H7 (cell line): ENCODE measurements at places on chromosomes 3 and 15. TPM values are rescaled to one million over a fixed set of nuclear protein-coding genes. Genes with fewer than 3 reads are reported as not detected.

ALPK3 gene
- total RNA-seq: 0.59 and 0.81 TPM in 2 replicates

C3orf22 gene
- not detected in 2 replicates for total RNA-seq

GFM1 gene
- total RNA-seq: 42.9 and 51.1 TPM in 2 replicates

DNA sequence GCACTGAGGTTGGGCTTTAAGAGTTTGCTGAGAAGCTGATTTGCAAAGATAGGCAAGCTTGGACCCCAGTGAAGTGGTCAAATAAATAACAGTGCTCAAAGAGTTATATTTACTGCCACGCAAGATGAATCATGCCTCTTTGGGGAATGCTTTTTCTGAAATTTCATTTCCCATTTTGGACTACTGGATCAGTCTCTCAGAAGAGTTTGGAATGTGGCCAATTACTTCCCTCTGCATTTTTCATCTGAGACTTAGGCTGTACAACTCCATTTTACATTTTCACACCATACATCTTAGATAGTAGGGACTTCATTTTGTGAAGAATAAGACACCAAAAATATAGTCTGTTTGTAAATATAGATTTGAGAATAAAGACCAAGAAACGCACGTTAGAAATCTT is 419.7 kb downstream of the FGF12 start:
- no peak for DNase-seq

- no peak for DNase-seq
Observed at GRCh38 chr15:92033723-92034122, 180.2 kb downstream of the SLCO3A1 start.

GRCh38 chr3:73521734-73522336 is 102.9 kb downstream of the PDZRN3 start:
- no peak for DNase-seq

DNA sequence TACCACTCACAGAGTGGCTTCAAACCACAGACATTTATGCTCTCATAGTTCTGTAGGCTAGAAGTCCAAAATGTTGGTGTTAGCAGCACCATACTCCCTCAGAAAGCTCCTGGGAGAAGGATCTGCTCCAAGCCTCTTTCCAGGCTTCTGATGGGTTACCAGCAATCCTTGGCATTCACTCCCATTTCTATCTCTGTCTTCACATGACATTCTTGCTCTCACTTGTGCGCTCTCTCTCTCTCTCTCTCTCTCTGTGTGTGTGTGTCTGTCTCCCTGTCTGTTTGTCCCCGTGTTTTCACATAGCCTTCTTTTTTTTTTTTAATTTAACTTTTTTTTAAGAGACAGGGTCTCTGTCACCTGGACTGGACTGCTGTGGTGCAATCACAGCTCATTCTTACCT is 26.3 kb downstream of the CDAN1 start:
- no peak for DNase-seq

GRCh38 chr3:23682646-23683045 is 123.1 kb upstream of the UBE2E1 start:
- no peak for DNase-seq

- DNase-seq: peak; percentile 4
Observed at GRCh38 chr15:61871926-61872522, 188.2 kb downstream of the VPS13C start.

GRCh38 chr15:51768018-51768417 is 16.6 kb downstream of the TMOD2 start:
- no peak for DNase-seq
